ENCODE measurements at places on chromosomes 5 and 9. TPM values are rescaled to one million over a fixed set of nuclear protein-coding genes. Genes with fewer than 3 reads are reported as not detected.
A peak's percentile ranks its signal among the peaks of the same experiment; 100 is the strongest.

DNA sequence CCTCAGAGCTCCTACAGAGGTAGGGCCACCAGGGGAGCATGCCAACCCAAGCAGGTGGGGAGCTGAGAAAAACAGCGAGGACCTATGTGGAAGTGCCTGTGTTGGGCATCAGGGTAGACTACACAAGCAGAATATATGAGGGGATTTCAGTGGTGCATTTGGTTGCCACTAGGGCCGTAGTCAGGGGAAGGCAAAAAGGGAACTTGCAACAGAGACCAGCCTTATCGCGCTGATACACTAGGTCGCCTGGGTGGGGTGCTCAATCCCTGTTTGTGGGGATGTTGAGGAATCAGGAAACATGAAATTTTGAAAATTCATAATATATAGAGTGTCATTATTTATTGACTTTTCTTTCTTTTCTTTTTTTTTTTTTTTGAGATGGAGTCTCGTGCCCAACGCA lies 370.9 kb upstream of the PRR16 start:
- no peak overlapping the region for H3K27ac ChIP-seq
- no peak overlapping the region for H3K4me3 ChIP-seq
- H3K36me3 ChIP-seq, result no peaks in the 10 kb centered on the region
- DNase-seq, result no peak
- peaks cover 7% of the 10 kb centered on the region for H3K4me1 ChIP-seq

DNA sequence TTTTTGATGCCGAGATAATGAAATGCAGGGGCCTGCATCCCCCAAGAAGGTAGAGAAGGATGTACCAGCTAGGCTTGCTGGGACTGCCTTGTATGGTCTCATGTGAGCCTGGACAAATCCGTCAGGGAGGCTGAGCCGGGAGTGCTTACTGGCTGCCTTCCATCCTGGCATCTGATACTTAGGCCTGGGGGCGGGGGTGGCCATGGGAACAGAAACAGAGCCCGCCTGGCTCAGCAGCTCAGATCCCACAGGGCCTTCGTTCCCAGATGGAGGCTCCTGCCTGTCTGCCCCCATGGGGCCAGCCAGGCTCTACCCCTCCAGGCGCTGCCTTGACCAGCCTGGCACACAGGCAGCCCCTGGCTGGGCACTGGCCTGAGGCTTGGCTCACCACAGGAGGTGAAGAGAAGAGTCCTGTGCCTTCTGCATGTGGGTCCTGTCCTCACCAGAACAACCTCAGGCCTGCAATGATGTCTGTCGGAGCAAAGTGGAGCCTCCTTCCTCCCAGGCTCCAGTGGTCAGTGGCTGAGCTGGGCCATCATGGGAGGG lies 10.5 kb upstream of the SPATA31E1 start:
- H3K27me3 ChIP-seq, result peaks cover 7% of the 10 kb centered on the region
- no peak overlapping the region for H3K27ac ChIP-seq
- H3K4me3 ChIP-seq, result no peak overlapping the region
- DNase-seq, result no peak
- no peaks in the 10 kb centered on the region for H3K4me1 ChIP-seq
- H3K36me3 ChIP-seq, result no peaks in the 10 kb centered on the region

DNA sequence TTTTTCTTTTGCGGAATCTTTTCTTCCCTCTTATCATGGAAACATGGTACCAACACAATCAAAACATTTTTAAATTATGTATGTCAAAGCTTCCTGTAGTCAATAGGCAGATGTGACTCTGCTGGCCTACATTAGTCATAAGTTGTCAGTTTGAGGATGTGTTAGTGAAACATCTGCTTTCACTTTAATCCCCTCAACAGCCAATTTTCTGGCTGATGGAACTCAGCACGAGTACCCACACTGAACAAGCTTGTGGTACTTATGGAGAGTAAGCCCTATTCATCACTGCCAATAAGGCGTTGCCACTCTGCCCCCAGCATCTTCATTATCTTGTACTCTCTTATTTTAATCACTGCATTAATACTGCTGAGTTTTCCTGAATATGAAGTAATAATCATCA lies 1034.4 kb downstream of the CDH9 start:
- no peak overlapping the region for H3K27ac ChIP-seq
- H3K36me3 ChIP-seq, result no peaks in the 10 kb centered on the region
- no peak overlapping the region for H3K4me3 ChIP-seq
- no peak for DNase-seq
- no peaks in the 10 kb centered on the region for H3K4me1 ChIP-seq

DNA sequence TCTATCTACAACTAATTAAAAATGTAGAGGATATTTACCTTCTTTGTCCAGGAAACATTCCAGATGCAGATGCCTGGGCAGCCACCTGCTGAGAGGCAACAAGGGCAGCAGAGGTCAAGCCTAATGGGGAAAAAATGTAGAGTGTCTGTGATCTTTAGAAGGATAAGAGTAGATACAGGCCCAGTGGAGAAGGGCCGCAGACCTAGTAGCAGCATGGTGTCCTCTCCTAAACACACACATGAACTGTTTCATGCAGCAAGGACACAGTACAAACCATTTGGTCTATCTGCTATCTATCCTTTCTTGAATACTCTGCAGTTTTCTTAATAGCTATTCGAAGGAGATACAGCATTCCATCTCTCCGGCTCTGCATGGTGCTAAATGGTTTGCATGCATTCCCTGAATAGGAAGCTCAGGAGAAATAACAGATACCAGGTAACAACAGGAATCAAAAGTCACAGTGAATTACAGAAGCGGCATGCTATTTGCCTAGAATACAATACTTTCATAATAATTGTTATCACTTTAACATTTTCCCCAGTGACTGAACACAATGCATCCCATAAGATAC lies 107.3 kb downstream of the ZNF608 start:
- no peak overlapping the region for H3K4me3 ChIP-seq
- H3K4me1 ChIP-seq, result no peaks in the 10 kb centered on the region

- H3K27ac ChIP-seq, result peak overlapping the region; percentile 46
- H3K4me1 ChIP-seq, result peaks cover 66% of the 10 kb centered on the region
- H3K27me3 ChIP-seq, result no peaks in the 10 kb centered on the region
- H3K36me3 ChIP-seq, result peaks cover 48% of the 10 kb centered on the region
- DNase-seq, result no peak
Measured at GRCh38 chr5:135377751-135378680, 21.0 kb downstream of the MACROH2A1 start.

DNA sequence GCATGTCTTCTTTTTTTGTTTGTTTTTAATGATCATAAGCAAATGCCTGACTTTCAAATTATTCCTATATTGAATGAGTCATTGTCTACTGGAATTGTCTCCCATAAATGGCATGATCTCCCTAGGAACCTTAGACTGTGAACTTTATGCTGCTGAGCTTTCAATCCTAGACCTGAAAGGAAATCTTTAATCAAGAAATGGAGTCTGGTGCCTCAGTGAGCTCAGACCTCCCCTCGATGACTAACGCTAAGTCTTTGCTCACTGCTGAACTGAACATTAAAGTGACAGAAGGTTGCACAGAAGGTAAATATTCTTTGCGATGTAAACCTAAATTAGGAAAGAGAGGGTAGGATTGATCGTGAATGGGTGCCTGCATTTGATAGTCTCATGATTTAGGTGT lies 745.2 kb upstream of the WWC1 start:
- no peaks in the 10 kb centered on the region for H3K36me3 ChIP-seq
- no peak for DNase-seq
- no peak overlapping the region for H3K4me3 ChIP-seq
- H3K27ac ChIP-seq, result no peak overlapping the region

ANKRD20A1 gene
- total RNA-seq, result 0.10 TPM

GZMA gene
- 1.6 TPM for total RNA-seq

TRIM7 gene
- total RNA-seq, result 0.68 TPM

DNA sequence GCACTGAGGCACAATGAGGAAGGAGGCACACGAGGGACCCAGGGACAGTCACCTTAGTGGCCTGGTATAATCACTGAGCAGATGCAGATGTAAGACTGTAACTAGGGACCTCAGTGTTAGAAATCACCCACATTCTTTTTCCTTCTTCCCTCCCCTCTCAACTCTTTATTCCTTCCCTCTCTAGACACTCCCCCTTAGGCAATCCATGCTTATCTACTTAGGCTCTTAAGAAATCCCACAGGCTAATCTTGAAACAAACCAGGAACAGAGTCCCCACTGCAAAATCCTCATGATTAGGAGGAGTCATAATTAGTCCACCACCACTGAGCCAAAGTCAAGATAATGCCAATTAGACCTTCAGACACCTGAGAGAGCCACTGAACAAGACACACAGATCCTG lies 84.7 kb downstream of the ELAVL2 start:
- no peaks in the 10 kb centered on the region for H3K27me3 ChIP-seq
- no peak for DNase-seq
- H3K36me3 ChIP-seq, result no peaks in the 10 kb centered on the region
- no peak overlapping the region for H3K4me3 ChIP-seq
- H3K4me1 ChIP-seq, result no peaks in the 10 kb centered on the region
- no peak overlapping the region for H3K27ac ChIP-seq

GRCh38 chr9:79080536-79080935 lies 491.2 kb upstream of the TLE4 start:
- H3K4me1 ChIP-seq, result no peaks in the 10 kb centered on the region
- H3K27ac ChIP-seq, result no peak overlapping the region
- H3K36me3 ChIP-seq, result no peaks in the 10 kb centered on the region
- peaks cover 4% of the 10 kb centered on the region for H3K27me3 ChIP-seq
- no peak overlapping the region for H3K4me3 ChIP-seq

SLC2A6 gene
- total RNA-seq, result 9.3 TPM

PCDHB15 gene
- not detected for total RNA-seq

DNA sequence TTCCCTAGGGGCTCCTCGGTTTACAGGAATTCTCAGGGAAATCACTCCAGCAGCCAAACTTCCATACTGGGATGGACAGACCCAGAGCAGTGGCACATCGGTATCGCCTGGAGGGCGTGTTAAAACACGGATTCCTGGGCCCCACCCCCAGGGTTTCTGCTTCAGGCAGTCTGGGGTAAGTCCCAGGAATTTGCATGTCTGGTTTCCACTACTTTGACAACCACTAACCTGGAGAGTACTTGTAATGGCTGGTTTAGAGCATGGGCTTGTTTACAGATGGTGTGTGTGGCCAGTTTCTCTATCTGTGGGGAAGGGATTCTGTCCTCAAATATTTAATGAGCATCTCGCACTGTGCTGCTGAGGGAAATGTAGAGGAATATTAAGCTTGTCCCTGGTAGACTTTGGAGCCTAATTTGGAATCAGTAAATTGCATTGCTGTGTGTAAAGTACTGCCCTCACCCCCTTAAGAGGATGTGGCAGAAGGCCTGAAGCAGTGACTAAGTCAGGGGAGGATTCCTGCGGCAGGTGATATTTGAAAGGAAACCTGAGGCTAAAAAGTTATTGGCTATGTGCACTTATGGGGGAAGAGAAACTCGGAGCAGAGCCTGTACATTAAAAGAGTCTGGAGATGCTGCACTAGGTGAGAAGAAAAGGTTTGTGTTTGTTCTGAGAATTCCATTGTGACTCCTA lies 18.6 kb upstream of the TJP2 start:
- no peaks in the 10 kb centered on the region for H3K36me3 ChIP-seq
- no peaks in the 10 kb centered on the region for H3K27me3 ChIP-seq
- peaks cover 3% of the 10 kb centered on the region for H3K4me1 ChIP-seq
- H3K27ac ChIP-seq, result no peak overlapping the region

WNT8A gene
- not detected for total RNA-seq

GARIN3 gene
- total RNA-seq, result 0.46 TPM

- DNase-seq, result no peak
- H3K4me3 ChIP-seq, result no peak overlapping the region
- H3K27ac ChIP-seq, result no peak overlapping the region
- no peaks in the 10 kb centered on the region for H3K4me1 ChIP-seq
- H3K36me3 ChIP-seq, result no peaks in the 10 kb centered on the region
Measured at GRCh38 chr5:144368556-144368955, 197.9 kb downstream of the KCTD16 start.

DNA sequence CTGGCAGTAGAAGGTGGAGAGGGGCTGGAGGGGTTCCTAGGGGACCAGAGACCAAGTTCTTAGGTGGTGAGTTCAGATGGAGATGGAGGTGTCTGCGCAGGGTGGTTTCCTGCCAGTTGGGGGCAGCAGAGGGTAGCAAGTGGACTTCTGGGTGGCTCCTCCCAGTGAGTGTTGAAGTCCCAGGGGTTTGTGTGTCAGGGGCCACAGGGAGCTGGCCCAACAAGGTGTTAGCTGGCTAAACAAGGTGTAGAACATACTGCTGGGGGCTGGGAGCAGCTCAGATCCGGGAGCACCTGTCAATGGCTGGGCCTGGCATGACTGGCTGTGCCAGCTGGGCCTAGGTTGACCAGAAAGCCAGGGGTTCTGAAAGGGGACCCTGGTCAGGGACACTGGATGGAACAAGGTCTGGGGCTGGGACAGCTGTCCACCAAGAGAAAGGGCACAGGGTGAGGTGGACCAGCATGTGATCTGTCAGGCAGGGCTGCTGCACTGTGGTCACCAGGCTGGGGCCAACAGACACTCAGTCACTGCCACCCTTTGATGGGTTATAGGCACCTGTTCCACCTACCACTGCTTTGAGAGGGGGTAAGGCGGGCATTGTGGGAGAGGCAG lies 35.6 kb downstream of the DAB2IP start:
- peak; percentile 67 for DNase-seq
- H3K36me3 ChIP-seq, result no peaks in the 10 kb centered on the region
- no peaks in the 10 kb centered on the region for H3K4me1 ChIP-seq
- H3K27me3 ChIP-seq, result peaks cover 12% of the 10 kb centered on the region

DNA sequence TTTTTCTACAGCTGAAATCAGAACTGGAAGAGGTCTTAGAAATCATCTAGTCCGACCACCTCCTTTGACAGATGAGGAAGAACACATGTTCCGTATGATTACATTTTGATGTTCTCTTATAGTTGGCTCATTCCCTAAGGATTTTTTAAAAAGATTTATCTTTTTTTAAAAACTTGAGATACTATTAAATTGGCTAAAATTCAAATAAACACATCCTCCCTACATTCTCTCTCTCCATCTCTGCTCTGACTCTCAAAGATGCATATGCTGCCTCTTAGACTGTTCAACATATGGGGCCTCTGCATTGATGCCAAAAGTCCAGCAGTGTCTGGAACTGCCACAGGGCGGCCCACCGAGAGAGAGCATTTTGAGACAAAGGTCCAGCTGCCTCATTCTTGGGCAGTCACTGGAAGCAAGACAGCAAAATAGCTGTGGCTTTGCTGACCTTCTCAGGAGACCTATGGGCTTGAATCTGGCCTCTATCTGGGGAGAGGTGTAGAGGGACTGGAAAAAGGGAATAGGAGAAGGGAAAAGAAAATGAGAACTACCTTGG lies 12.8 kb upstream of the TSSK1B start:
- H3K27me3 ChIP-seq, result peaks cover 40% of the 10 kb centered on the region
- DNase-seq, result no peak
- H3K4me3 ChIP-seq, result no peak overlapping the region
- no peaks in the 10 kb centered on the region for H3K36me3 ChIP-seq
- peaks cover 3% of the 10 kb centered on the region for H3K4me1 ChIP-seq

DNA sequence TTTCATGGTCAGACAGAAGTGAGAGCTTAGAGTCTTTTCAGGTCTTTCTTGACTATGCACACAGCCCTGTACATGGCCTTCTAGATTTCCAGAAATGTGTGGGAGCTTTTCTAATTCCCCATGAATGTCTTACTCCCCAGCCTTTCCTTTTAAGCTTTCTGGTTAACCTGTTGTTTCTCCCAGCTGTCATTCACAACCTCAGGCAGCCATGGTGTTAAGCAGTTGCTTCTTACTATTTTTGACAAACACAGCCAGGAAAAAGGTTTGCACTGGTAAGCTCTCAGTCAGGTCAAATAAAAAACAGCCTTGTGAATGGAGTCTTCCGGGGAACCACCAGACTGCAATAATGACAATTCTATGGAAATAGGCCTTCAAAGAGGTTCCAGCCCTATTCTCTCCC lies 84.9 kb downstream of the MTREX start:
- peaks cover 50% of the 10 kb centered on the region for H3K36me3 ChIP-seq
- no peak overlapping the region for H3K4me3 ChIP-seq
- H3K27ac ChIP-seq, result no peak overlapping the region
- H3K4me1 ChIP-seq, result peaks cover 2% of the 10 kb centered on the region

Data from activated naive CD8-positive, alpha-beta T cell treated with anti-CD3 and anti-CD28 coated beads for 36 hours (primary cell).